ENCODE measurements at places on chromosomes 2 and 18.

GRCh38 chr2:197710424-197711042, 5.4 kb downstream of the MARS2 start:
- no peak for DNase-seq

- no peak for DNase-seq
Observed at GRCh38 chr2:148517296-148517695, 127.3 kb upstream of the EPC2 start.

GRCh38 chr2:240781471-240782220, 38.4 kb downstream of the KIF1A start:
- DNase-seq, result no peak

DNA sequence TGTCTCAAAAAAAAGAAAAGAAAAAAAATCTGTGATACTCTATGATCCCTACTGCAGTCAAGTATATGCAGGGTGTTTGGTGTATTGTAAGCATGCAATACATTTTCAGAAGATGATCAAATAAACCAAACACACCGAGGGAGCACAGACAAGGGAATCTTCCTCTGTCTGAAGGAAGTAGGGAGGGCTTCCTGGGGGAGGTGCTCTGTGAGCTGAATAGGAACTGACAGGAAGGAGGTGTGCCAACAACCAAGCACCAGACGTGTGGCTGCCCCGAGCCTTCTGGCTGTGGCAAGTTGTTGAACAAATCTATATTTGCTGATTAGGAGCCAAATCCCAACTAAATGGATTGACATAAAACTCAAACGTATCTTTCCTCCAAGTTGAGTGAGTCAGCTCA, 14.6 kb downstream of the THNSL2 start:
- peak; percentile 14 for DNase-seq

DNA sequence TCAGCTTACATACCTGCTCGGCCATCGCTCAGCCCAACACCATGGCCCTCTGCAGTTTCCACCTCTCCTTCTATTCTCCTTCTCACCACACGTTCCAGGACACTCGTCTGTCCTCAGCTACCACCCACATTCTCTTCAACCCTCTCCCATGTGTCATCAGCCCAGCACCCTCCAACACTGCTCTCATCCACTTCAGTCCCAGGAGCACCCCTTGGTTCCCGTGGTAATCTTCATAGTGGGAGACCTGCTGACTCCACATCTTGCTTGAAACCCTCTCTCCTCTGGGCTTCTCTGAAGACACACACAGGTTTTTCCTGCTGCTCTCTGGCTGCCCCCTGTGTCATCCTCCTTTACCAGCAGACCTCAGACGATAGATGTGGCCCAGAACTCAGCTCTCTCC, 228.7 kb downstream of the GBX2 start:
- peak; percentile 25 for DNase-seq

GRCh38 chr18:48662011-48662661, 123.3 kb downstream of the CTIF start:
- DNase-seq, result peak; percentile 67

DNA sequence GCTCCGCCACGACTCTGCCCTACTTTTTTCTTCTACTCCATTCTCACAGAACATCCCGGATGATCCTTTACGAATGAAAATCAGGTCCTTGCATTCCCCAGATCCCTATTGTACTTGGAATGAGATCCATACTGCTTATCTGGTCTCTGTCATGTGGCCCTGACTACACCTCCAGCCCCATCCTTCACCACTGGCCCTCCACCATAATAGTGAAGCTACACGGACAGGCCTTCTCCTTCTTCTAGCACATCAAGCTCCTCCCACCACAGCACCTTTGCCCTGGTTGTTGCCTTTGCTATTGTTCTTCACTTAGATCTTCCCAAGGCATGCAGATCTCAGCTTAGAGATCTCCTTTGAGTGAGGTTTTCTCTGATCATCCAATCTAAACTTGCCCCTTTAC, 20.1 kb upstream of the RMDN2 start:
- DNase-seq, result no peak

- DNase-seq, result no peak
Observed at GRCh38 chr2:74278694-74279093, 64.5 kb downstream of the SLC4A5 start.

DNA sequence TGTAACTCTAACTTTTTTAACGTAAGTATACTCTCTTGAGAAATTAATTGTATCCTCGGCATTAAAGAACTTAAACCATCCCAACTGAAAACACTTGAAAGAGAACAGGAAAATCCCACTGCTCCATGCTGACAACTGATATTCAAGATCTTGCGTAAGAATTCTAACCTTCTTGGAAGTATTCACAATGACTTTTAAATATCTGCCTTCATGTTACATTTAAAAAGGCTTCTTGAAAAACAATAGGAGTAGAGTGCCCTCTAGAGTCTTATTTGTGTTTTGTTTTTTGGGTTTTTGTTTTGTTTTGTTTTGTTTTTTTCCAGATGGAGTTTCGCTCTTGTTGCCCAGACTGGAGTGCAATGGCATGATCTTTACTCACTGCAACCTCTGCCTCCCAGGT, 65.4 kb upstream of the DNAJC10 start:
- DNase-seq, result peak; percentile 64

DNA sequence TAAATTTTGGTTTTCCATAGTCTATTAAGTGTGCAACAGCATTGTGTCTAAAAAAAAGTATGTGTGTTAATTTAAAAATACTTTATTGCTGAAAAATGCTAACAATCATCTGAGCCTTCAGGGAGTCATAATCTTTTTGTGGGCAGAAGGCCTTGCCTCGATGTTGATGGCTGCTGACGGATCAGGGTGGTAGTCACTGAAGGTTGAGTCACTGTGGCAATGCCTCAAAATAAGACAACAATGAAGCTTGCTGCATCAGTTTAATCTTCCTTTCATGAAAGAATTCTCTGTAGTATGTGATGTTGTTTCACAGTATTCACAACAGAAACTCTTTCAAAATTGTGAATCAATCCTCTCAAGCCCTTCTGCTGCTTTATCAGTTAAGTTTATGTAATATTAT, 31.3 kb downstream of the HDHD2 start:
- DNase-seq, result peak; percentile 68

- DNase-seq, result no peak
Observed at GRCh38 chr2:177393203-177393755, 706 bp downstream of the AGPS start.

GRCh38 chr2:233112776-233113452, 52.8 kb downstream of the INPP5D start:
- no peak for DNase-seq

DNA sequence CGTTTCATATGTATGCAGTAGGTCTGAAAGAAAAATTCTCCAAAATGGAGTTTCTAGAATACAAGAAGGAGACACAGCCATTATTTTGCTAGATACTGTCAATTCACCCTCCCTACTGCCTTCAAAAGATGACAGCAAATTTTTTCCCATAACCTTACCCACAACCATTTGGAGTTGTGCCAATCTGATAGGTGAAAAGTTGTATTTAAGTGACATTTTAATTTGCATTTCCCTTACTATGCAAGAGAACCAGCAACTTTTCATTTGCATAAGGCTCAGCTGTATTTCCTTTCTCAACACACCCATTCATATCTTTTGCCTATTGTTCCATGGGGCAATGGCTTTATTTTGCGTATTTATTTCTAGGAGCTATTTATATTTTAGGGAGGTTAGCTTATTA, 31.4 kb upstream of the IL18RAP start:
- DNase-seq, result no peak

DNA sequence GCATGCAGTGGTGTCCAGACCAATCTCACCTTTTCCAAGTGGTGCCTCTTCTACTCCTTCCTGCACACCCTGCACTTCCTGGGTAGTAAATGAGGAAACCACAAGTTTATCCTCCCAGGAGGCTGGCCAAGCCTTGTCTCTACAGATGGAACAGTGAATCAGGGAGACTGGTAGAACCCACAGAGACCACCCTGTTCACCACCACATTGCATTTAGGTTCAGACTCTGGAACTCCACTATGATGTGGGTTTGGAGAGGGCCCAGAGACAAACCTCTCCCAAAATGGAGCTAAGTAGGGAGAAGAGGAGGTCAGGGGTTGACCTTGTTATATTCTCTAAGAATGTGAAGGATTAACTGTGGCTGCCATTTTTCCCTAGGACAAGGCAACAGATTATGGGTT, 102.8 kb upstream of the FZD7 start:
- peak; percentile 52 for DNase-seq

DNA sequence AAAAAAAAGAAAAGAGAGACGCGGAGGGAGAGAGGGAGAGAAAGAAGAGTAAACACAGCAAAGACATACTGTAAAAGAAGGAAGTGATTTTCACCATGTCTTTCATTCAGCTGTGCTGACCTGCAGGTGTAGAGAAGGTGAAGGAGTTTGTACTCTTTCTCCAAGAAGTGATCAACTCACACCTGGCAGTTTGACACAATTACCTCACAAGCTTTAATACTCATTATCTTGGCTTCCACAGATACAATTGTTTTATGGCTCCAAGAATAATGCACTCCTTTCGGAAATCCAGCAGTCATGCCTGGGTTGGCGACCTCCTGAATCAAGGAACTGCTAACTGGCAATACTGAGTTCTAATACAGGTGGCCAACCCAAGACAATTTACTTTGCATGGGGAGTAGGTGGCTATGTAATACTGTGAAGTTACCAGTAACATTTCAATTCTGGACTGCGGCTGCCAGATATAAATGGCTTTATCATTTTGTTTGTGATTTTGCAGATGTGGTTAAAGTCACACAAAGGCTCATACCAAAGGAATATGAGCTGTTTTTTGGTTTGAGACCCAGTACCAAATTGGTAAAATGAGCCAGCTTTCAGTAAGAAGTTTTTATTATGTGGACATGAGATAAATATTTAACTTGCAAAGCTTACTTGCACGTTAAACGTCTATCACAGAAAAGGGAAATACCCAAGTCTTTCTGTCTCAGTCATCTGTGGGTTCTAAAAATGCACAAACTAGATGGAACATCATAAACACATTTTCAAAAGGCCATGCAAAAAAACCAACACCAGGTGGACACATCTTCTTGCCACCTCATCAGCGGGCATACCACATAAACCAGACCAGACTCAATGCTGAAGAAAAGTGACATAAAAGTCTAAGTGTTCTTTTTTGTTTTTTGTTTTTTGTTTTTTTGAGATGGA, 69.3 kb downstream of the NCKAP5 start:
- no peak for DNase-seq

DNA sequence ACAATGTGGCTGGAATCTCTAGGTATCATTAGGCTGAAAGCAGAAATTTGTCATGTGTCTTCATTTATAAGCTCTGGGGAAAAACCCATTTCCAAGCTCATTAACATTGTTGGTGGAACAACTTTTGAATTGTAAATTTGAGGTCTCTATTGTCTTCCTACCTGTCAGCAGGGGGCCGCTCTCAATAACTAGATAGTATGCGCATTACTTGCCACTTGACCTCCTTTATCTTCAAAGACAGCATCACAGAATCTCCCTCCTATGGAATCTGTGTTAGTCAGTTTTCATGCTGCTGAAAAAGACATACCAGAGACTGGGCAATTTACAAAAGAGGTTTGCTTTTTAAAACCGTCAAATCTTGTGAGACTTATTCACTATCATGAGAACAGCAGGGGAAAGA, 223.1 kb downstream of the CALCRL start:
- DNase-seq, result no peak

GRCh38 chr2:85852152-85852840, 36.5 kb downstream of the ST3GAL5 start:
- DNase-seq, result no peak

DNA sequence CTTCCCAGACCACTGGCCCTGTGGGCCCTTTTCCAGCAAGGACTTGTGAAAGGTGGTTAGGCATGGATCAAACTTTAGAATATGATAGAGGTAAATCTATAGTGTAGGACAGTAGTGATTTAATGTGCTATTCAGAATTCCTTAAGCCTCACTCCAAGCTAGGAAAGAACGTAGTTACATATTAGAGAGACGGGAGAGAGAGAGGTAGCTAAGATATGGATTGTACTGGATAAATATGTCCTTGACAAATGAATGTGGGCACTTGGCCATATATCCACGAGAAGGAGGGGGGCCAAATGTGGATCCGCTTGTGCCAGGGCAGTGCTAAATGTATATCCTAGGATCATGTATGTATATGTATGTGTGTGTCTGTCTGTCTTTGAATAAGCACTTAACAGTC, 6.5 kb downstream of the KCNJ3 start:
- DNase-seq, result no peak

GRCh38 chr2:65231892-65232477, 4.4 kb downstream of the ACTR2 start:
- peak; percentile 75 for DNase-seq

- no peak for DNase-seq
Observed at GRCh38 chr18:53426666-53427184, 797.7 kb downstream of the MBD2 start.

DNA sequence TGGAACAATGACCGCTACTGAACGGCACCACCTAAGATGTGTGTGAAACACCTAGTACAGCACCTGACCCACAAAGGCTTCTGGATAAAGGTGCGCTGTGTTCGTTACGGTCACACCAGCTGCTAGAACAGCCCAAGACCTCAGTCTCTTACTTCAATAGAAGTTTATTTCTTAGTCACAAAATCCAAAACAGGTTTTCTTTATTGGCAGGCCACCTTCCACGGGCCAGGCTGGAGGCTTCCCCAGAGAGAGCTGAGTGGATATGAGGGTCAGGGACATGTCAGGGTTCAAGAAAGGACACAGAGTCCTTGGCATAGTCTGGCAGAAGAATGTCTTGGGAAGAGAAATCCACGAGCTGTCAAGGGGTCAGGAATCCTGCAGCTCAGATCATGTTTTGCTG, 92.2 kb downstream of the COL6A3 start:
- no peak for DNase-seq

GRCh38 chr2:54644236-54644635, 79.2 kb upstream of the EML6 start:
- DNase-seq, result no peak

DNA sequence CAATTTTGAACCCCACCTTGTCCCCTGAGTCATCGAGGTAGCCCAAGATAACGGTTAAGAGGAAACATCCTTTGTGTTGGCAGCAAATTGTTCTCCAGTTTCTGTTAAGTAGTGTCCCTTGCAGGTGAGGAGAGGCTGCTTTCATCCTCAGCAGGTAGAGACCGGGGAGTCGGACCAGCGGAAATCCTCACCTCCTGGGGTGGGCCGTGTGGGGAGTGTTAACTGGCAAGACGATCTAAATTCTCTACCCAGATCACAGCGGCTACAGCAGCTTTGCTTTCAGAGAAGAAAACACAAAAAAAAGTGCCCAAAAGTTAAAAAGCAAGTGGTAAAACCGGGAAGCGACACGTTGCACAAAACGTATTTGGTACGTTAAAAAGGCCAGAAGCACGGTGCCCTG, 63.2 kb downstream of the ADI1 start:
- no peak for DNase-seq

- no peak for DNase-seq
Observed at GRCh38 chr2:171590116-171590515, 67.8 kb downstream of the CYBRD1 start.

DNA sequence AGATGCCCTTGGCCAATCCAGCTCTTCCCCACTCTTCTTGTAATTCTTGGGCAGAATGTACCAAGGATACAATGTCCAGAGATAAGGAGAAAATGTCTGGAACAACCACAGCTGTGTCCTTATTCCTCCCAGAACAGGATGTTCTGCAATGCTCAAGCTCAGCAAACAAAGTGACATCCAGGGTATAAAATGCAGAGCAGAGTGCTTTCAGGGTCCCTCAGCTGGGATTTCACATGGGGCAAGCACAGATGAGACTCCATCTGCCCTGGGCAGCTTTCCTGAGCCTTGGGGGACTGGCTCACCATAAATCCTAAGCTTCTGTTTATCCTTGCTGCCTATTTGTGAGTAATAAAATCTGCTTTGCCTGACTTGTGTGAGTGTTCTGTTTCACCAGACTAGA, 127.4 kb downstream of the VAPA start:
- DNase-seq, result peak; percentile 58
